ENCODE measurements at places on chromosomes 7 and 10.

DNA sequence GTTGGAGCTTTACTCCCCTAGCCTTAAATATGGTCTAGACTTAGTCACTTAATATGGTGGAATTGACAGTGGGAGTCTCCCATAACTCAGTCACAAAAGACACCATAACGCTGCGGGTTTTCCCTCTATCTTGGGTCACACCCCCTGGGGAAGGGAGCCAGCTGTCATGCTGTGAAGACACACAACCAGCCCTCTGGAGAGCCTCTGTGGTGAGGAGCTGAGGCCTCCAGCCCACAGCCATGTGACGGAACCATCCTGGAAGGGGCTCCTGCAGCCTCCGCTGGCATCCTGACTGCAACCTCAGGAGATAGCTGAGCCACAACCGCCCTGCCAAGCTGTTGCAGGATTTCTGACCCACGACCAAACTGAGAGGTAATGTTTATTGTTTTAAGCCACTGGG, 37.9 kb downstream of the PAXIP1 start:
- DNase-seq: no peak

- DNase-seq: no peak
Observed at GRCh38 chr10:79048639-79049550, 19.9 kb upstream of the ZMIZ1 start.

GRCh38 chr7:20021831-20022230, 195.4 kb downstream of the MACC1 start:
- no peak for DNase-seq

DNA sequence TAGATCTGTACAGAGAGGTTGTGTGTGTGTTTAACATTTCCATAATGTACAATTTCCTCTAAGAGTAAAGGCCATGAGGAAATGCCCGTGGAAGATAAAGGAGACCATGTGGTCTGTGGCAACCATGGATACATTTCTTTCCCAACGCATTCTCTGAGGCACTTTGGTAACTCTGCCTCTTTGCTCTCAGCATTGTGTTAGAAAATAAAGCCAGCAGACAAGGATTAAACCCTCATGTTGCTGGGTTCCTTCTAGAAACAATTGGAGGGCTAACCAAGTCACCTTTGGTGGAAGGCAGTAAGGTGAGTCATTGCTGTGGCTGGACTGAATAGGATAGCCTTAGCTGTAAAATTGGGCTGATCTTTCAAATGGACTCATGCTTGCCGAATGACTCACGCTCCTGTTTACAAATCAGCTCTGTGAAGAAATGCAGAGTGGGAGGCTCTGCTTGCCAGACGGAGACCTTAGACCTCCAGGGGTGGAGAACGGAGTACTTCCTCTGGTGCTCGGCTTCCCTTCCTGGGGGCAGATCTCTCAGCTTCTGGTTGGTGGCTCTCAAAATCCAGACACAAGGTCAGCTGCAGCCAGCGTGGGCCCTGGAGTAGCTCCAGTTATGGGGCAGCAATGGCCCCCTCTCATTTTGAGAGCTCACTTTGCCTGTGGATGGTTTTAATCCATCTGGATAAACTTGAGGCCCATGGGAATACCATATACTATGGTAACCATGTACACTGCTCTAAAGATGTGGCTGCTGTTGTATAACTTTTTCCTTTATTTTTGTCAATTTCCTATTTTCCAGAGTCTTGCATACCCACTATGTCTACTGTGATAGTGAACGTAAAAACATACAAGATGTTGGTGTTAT, 137.3 kb downstream of the TCF7L2 start:
- DNase-seq: no peak

- DNase-seq: no peak
Observed at GRCh38 chr10:125190946-125191345, 30.6 kb upstream of the CTBP2 start.

DNA sequence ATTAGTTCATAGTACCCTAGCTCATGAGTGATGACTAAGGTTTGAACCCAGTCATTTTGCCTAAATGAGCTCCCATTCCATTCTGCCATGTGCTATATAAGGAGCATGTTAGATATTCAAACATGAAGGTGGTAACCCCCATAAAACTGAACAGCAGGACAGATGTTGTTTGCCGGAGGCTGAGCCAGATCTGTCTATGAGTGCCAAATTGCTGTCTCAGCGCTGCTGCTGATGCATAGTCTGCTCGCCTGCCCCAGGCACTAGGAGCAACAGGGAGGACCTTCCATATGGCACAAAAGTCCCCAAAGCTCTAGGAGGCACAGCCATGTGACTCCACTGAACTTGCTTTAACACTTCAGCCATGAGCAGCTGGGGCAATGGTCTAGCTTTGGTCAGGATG, 466.0 kb upstream of the GHITM start:
- no peak for DNase-seq

DNA sequence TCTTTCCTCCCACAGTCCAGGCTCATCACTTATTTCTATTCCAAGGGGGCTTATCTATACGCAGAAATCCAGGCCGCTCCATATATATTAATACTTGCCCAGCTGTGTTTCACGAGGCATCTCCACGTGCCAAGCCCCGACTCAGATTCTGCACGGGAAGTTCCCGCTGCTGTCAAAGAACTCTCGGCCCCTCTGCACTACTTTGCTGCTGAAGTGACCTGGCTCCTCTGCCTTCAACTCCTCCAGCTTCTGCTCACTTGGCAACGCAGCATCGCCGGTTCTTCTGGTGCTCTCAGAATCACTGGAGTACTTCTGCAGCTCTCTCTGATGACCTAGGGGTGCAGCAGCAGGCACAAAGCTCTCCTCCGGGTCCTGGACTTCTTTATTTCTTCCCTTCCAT, 9.7 kb upstream of the CHST12 start:
- DNase-seq: no peak

DNA sequence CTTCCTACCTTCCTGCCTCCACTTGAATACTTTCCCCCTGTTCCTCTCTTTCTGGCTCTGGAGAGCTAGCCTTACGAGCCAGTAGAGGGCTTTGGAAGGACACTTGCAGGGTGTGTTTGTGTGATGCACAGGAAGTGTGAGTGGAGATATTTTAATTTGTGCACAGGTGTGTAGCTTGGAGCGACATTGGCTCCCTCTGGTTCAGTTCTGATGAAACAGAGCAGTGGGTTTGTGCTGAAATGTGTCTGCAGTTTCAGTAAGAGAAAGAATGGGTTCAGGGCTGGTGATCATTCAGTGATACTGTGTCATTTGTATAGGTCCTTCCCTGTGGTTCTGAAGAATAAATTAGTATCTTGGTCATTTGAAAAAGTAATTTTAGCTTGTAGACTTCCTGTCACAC, 86.9 kb downstream of the SND1 start:
- no peak for DNase-seq

- no peak for DNase-seq
Observed at GRCh38 chr10:33798754-33799153, 464.3 kb upstream of the NRP1 start.

GRCh38 chr10:1151076-1152033, 95.2 kb downstream of the WDR37 start:
- no peak for DNase-seq
